GM06990 (cell line): ENCODE measurements at places on chromosomes 5 and 9.

DNA sequence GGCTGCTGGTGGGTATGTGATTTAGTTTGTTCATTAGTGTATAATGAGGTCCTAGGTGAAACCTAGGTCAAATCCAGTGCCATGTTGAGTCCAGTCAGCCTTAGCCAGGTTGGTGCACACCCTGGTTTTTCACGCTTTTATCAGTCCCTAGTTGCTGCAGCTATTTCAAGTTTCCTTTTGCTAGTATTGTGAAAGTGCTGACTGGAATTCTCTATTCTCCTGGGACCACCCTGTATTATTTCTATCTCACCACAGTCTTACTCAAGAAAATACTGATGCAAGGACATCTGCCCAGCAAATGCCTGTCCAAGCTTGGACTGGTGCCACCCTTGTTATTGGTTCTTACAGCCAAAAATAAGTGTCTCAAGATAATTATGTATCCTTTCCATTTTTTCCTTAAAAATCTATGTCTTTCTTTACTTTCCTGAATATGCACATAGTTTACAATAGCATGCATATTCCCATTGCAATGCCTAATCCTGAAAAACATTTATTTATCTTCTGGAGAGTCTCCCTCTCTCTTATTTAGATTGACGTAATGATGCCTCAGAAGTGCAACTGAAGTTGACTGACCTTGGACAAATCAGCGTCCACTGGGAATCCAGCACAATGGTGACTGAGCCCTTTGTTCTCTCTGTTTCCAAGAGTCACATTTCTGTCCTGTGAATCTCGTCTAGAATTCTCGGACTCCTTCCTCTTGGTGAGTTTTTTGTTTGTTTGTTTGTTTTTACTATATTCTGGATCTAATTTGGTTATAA, 1075.0 kb downstream of the CDH9 start:
- no peak for DNase-seq

- no peak for DNase-seq
These were observed 135.4 kb upstream of the CKMT2 start for GRCh38 chr5:81097713-81098112.

- no peak for DNase-seq
These were observed 13.9 kb downstream of the PTAR1 start for GRCh38 chr9:69745716-69746437.

- no peak for DNase-seq
These were observed 9.2 kb downstream of the JADE2 start for GRCh38 chr5:134534726-134535110.

GRCh38 chr5:16740811-16741392, 124.1 kb upstream of the RETREG1 start:
- no peak for DNase-seq

DNA sequence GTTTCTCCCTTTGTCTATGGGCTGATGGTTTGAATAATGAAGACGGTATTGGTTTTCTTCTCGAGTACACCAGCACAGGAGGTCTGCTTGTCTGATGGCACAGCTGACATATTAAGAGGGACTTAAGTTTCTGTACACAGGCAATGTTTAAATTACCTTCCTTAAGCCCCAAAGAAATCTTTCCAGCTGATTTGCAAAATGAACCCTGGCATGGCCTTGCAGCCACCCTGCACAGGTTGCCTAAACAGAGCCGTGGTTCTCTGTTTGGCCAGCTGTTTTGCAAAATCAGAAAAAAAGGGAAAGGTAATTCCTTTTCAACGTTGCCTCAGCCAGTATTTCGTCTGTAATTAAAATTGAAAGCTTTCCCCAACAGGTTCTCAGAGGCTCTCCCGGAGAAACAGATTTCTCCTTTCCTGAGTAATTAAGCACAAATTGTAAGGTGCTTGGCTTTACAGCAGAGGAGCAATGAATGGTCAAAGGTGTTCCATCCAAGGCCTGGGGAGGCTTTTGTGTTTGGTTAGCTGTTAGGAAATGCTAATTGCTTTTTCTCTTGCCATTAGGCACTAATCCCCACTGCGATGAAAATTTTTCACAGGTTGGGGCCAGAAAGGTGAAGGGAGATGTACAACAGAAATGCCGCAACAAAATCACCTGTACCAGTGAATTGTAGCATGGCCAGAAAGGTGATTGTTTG, 138.9 kb downstream of the RASEF start:
- DNase-seq, result no peak

GRCh38 chr5:174315471-174315870, 270.0 kb downstream of the NSG2 start:
- DNase-seq, result no peak

DNA sequence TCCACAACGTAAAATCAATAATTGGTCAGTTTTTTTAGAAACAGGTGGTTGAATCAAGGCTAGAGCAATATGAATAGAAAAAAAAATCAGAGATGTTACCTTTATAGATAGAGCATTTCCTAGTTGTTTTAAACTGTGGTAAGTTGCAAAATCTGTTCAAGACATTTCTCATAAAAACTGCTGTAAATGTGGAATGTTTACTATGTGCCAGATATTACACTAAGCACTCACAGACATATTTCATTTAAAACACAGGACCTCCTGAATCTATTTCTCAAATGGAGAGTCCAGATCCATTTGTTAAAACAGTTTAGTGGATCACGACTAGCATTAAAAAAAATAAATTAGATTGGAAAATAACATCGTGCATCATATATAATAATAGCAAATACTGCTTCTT, 570.0 kb upstream of the ZNF608 start:
- DNase-seq, result no peak

DNA sequence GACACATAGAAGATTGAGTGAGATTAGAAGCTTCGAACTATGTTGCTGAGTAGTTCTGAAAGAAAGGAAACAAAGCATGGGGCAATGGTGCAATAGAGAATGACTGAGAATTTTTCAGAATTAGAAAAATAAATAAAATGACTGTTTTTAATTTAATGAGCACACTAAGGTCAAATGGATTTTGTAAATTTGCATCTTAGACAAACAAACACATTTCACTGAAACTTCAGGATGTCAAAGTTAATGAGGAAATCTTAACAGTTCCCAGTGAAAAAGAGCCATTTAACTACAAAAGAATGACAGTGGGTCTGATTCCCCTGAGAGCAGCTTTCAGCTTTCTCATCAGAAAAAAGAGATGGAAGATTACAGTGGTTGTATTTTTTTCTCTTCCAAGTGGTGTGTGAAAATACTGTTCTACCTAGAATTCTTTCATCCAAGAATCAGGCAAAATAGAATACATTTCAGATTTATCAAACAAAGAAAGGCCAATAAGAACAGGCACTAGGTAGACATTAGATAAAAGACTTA, 591.9 kb downstream of the SEMA5A start:
- DNase-seq, result no peak

DNA sequence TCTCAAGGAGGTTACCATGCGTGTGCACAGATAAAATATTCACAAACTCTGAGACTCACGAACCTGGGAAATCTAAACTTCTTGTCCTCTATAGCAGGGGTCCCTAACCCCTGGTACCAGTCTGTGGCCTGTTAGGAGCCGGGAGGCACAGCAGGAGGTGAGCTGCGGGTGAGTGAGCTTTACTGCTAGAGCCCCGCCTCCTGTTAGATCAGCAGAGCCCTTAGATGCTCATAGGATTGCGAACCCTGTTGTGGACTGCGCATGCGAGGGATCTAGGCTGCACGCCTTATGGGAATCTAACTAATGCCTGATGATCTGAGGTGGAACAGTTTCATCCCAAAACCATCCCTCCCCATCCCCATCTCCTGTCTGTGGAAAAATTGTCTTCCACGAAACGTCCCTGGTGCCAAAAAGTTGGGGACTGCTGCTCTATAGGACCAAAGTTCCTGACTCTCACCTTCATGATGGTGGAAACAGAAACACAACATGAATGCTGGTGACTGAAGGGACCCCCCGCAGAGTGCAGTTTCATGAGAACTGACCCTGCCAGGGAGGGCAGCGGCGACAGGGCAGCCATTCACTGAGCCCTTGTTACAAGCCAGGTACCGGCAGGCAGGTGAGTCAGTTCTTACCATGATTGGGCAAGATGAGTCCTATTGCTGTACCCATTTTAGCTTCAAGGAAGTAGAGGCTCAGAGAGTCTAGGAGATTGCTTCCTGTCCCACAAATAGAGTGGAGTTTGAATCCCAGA, 181.9 kb downstream of the RGS3 start:
- DNase-seq, result no peak

DNA sequence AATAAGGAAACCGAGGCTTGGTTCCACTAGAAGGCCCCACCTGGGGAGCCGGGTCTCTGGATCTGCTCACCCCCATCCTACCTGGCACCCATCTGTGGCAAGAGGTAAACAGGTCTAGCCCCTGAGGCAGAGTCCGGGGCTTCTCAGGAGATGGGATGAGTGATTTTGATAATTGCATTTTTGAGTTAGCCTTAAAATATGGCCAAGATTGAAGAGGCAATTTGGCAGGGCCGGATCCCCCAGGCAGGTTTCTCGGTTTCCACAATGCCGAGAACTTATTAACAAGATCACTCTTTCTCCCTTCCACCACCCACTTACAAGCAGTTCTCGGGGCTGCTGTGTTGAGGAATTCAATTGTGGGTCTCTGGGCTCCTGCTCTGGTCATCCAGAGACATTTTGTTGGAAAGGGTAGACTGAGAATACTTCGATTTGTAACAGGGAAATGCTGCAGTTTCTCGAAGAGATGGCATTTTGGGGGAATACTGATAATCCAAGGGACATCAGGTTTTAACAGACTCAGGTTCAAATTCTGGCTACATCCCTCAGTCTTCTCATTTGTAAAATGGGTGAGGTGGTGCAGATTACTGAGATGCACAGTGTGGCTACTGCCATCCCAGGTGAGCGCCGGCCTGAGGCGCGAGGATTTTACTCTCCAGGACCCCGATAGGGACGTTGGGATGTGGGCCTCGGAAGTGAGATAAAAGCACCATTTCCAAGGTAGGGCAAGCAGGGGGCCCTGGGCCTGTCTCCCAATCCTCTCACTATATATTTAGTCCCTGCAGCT, 194.2 kb downstream of the CDK5RAP2 start:
- DNase-seq, result no peak
